Stimulated activated CD8-positive, alpha-beta memory T cell treated with anti-CD3 and anti-CD28 coated beads, Interleukin-4, amount 100 ng/mL, for 1 hour (primary cell): ENCODE measurements at places on chromosomes 11 and 22.

GRCh38 chr11:131483453-131483852, 113.0 kb downstream of the NTM start:
- DNase-seq, result no peak

GRCh38 chr11:9428706-9429105, 32.1 kb upstream of the ZNF143 start:
- no peak for DNase-seq

DNA sequence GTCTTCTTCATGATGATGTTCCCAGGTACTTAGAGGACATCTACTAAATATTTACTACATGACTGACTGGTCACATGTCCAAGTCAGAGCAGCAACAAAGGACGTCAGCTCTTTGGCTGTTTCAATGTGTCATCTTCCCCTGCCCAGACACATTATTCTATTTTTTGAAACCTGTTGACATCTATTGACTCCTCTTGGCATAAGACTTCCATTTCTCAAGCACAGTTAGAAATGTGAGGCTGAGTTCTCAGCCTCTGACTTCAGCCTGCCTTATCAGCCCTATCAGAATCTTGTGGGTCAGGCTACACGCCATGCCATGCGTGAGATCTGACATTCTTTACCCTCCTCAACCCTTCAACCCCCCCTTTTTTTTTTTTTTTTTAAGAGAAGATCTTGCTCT, 63.8 kb downstream of the SC5D start:
- no peak for DNase-seq

GRCh38 chr22:49099496-49100124, 728.1 kb downstream of the BRD1 start:
- no peak for DNase-seq

GRCh38 chr22:23193196-23193827, 13.0 kb downstream of the BCR start:
- DNase-seq, result no peak

DNA sequence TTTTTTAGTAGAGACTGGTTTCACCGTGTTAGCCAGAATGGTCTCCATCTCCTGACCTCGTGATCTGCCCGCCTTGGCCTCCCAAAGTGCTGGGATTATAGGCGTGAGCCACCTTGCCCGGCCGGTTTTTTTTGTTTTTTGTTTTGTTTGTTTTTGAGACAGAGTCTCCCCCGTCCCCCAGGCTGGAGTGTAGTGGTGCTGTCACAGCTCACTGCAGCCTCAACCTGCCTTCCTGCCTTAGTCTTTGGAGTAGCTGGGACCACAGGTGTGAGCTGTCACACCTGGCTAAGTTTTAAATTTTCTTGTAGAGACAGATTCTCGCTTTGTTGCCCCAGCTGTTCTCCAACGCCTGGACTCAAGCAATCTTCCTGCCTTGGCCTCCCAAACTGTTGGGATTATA, 3.2 kb downstream of the PPIL2 start:
- DNase-seq, result no peak

DNA sequence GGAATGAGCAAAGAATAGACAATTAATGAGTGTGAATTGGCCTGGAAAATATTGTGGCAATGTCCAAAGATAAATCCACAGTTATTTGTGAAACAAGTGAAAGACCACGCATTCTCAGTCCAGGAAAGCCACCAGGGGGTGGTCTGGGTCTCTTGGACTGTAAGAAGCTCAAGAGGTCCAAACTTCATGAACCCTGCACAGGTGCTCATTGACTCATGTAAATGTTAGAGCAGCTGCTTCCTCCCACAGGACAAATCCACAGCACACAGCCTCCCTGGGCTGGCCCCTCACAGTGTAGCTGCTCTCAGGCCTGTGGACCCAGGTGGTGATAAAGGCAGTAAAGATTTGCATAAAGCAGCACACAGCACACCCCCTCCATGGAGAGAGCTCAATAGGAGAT, 114.0 kb downstream of the ZNF280B start:
- no peak for DNase-seq

DNA sequence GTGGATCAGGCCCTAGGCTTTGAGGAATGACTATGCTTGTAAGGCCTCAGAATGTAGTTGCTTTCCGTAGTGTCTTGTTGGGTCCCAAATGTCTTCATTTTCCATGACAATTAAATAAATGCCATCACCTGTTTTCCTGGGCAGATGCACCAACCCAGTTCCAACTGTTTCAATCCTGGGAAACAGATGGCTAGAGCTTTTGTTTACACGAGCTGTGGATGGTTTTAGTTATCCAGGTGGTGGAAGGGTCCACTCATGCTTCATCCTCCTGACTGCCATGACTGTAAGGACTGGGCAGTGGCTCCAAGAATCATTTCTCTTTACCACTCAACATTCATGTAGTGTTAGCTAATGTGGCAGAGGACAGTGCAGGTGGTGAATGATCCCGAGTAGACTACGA, 8.6 kb downstream of the RCN1 start:
- DNase-seq, result no peak
